ENCODE measurements at places on chromosomes 7 and 10. TPM values are rescaled to one million over a fixed set of nuclear protein-coding genes. Genes with fewer than 3 reads are reported as not detected.

DNA sequence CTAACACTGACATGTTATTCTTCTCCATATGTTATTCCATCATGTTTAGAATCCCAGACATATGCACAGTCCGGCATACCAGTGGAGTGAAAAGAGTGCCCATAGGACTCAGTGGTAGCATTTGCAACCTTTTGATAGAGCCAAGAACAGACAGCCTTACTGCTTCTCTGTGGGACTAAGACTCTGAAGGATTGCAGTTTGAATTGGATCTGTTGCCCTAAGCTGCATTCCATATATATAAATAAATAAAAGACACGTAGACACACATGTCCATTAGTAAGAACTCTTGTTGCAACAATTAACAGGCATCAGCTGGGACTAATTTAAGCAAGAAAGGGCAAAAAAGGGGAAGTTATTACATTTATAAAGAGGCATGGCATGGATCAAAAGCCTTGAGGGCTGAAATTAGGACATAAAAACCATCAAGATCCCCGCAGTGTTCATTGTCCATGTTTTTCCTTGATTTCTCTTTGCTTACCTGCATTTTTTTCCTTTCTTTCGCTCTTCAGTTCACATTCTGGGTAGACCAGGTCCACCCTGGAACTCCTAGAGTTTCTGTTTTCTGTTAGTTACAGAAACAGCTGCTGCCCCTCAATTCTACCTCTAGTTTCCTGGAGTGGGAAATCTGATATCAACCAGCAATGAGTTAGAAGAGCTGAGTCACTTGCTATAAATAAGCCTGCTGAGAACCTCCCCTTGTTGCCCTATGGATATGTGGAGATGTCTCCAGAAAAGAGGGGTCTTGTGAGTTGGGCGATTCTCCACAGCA is 132.4 kb downstream of the SORCS1 start:
- no peaks in the 10 kb centered on the region for H3K27me3 ChIP-seq
- H3K4me3 ChIP-seq, result no peak overlapping the region
- H3K36me3 ChIP-seq, result no peaks in the 10 kb centered on the region
- DNase-seq, result no peak
- no peaks in the 10 kb centered on the region for H3K4me1 ChIP-seq
- H3K27ac ChIP-seq, result no peak overlapping the region

Gene HMX3
- total RNA-seq, result not detected

DNA sequence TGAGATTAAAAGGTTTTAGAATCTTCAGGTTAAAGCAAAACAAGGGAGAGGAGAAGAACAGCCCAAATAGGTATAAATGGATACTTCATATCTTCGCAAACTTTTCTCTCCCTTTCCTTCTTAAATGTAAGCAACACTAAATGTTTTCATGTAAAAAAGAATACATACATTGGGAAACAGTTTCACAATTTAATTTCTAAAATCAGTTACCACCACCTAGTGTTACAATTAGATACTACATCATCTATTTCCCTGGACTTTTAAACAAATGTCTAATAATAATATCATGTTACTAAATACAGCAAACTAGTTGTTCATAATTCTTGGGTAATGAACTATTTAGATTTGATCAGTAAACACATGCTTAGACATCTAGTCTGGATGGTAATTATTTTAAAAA is 35.8 kb downstream of the MINDY3 start:
- H3K4me3 ChIP-seq, result no peak overlapping the region
- no peaks in the 10 kb centered on the region for H3K27me3 ChIP-seq
- no peak for DNase-seq

Gene FAS
- total RNA-seq, result 19.8 TPM

DNA sequence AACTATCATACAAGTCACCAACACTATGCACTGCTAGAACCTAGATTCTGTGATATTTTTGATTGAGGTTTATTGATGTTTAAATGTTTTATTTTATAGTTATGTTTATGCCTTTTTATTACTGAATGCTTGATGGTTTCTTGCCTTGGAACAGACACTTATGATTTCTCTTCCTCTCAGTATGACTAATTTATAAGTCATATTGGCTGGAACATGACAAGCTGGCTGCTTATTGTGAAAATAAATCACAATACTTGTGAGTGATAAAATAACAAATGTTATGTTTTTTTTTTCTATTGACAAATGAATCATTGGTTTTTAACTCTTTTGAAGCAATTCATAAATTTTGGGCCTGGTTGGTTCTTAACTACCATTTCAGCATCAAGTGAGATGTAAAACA is 142.0 kb upstream of the MALRD1 start:
- no peak overlapping the region for H3K4me3 ChIP-seq
- H3K36me3 ChIP-seq, result no peaks in the 10 kb centered on the region
- H3K27ac ChIP-seq, result no peak overlapping the region
- H3K27me3 ChIP-seq, result no peaks in the 10 kb centered on the region
- H3K4me1 ChIP-seq, result no peaks in the 10 kb centered on the region

DNA sequence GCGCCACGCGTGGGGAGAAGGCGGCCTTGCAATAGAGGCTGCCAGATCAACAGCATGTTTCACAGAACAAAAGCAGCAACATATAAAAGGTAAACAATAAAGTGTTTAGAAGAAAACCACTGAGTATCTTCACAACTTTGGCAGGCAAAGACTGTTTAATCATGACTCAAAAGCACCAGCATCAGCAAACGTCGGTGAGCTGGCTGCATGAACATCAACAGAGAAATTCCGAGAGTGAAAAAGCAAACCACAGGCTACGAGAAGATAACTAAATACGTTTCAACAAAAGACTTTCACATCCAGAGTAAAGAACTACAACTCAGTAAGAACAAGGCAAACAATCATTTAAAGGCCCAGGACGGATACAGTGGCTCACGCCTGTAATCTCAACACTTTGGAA is 172.0 kb downstream of the MAD1L1 start:
- H3K27ac ChIP-seq, result no peak overlapping the region
- H3K27me3 ChIP-seq, result no peaks in the 10 kb centered on the region
- no peak for DNase-seq

DNA sequence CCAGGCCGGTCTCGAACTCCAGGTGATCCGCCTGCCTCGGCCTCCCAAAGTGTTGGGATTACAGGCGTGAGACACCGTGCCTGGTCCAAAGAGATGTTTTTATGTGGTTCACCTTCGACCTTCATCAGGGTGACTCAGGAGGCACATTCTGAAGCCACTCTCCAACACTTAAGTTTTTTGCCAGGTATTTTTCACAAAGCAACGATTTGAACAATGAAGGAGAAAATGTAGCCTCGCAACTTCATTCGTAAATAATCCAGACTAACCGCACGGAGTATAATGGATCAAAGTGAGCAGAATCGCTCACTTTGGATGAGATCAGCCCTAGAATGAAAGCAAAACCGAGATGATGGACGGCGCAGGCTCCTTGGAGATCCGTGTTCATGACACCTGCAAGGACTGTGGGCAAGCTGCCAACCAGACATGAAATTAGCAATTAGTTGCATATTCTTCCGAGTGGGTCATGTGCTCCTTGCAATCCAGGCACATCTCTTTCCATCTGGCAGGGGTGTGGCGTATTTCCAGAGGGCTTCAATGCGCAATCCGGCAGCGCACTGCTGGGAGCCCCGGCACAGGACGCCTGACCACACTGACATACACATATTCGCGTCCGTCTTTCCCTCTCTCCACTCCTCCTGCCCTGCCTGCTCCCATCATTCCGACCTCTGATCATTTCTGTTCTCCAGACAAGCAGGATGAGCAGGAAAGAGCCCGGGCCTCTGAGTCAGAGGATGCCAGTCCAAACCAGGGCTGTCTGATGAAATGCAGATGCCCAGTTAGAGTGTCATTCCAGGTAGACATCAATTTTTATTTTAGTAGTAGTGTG is 148.4 kb downstream of the KLF6 start:
- no peaks in the 10 kb centered on the region for H3K27me3 ChIP-seq
- no peaks in the 10 kb centered on the region for H3K4me1 ChIP-seq
- no peak overlapping the region for H3K27ac ChIP-seq
- DNase-seq, result no peak
- no peak overlapping the region for H3K4me3 ChIP-seq
- H3K36me3 ChIP-seq, result no peaks in the 10 kb centered on the region

DNA sequence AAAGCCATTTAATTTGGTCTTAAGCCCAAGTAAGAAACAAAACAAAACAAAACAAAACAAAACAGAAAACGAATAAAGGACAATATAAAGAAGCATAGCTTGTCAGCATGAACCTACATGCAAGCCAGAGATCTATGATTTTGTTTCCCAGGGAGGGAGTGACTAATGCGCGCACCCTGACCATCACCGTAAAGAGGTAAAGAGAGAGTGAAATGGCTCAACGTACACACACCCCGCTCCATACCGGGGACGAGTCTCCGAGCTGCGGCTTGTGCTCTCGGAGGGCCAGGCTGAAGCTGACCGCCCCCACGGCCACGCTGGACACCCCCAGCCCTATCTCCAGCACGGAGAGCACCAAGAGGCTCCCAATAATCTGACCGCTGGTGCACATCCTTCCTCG is 1.1 kb downstream of the TMEM196 start:
- no peak overlapping the region for H3K4me3 ChIP-seq
- peaks cover 7% of the 10 kb centered on the region for H3K4me1 ChIP-seq
- H3K27ac ChIP-seq, result no peak overlapping the region
- no peak for DNase-seq
- H3K27me3 ChIP-seq, result no peaks in the 10 kb centered on the region

Gene UNCX
- total RNA-seq, result not detected

DNA sequence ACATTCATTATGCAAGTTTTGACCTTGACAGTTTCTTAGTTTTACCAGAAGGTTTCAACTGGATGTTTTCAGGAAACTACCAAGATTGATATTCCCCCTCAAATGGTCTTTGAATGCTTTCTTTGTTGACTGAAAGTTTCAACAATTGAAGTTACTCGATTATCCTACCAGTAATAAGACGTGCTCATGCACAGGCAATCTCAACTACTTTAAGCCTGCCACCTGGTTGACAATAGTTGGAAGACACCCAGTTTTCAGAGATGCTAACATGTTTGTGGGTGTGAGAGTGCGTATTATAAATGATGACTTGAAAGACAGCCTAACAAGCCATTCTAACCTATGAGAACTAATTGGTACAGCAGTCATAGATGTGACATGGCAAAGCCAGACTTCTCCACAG is 73.4 kb upstream of the ITPRID1 start:
- H3K36me3 ChIP-seq, result no peaks in the 10 kb centered on the region
- DNase-seq, result no peak
- H3K27me3 ChIP-seq, result no peaks in the 10 kb centered on the region
- no peak overlapping the region for H3K27ac ChIP-seq
- H3K4me1 ChIP-seq, result no peaks in the 10 kb centered on the region

DNA sequence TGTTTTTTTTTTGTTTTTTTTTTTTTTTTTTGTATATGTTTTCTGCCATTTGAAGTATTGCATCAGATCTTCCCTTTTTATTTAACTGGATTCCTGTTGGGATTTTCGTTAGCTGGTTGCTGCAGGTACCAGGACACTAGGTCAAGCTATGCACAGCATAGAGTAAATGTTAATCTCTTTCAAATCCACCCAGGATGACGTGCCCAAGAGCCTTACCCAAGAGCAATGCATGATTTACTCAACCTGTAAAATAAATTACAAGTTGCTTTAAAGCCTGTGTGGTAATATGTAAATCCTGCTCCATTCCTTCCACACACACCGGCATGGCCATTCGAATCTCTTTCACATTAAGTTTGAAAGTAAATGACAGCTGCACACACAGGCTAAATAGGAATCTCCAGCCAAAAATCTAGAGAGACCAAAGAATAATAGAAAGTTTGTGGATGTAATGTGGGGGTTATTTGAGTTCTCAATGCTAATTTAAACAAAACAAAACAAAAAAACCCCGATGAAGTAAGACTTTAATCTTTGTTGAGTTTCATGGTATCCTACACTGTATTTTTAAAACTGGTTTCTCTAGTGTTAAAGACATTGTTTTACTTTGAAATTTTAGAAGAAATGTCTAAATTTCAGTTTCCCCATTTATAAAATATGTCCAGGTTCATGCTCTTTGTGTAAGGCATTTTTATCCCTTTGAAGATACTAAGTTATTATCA is 167.9 kb downstream of the FRMD4A start:
- no peak for DNase-seq
- H3K4me1 ChIP-seq, result no peaks in the 10 kb centered on the region
- no peaks in the 10 kb centered on the region for H3K27me3 ChIP-seq
- no peaks in the 10 kb centered on the region for H3K36me3 ChIP-seq

- no peaks in the 10 kb centered on the region for H3K27me3 ChIP-seq
- DNase-seq, result no peak
- H3K27ac ChIP-seq, result no peak overlapping the region
- no peaks in the 10 kb centered on the region for H3K36me3 ChIP-seq
These were observed 32.9 kb downstream of the TACC2 start for GRCh38 chr10:122021828-122022227.

DNA sequence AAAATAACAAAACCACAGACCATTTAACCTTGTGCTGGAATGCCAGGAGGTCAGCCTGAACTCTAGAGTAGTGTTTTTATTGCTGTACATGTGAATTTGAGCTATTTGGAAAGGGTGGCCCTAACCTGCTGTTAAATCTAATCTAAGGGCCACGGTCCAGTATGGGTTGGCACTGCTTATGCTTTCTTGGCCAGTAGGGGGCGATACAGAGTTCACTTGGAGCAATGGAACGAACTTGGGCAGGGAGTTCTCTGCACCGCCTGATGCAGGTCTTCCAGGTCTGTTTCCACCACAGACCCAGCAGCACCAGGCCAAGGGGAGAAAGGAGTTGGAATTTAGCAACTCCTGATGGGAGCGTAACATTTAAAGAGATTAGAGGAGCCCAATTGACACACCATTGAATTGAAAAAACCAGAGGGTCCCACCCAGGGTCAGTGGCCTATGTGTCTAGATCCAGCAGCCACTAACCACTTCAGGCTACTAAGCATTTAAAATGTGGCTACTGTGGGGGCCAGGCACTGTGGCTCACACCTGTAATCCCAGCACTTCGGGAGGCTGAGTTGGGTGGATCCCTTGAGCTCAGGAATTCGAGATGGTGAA is 75.7 kb upstream of the EFCAB10 start:
- no peak overlapping the region for H3K4me3 ChIP-seq

- no peaks in the 10 kb centered on the region for H3K4me1 ChIP-seq
- H3K36me3 ChIP-seq, result peaks cover 5% of the 10 kb centered on the region
- H3K27me3 ChIP-seq, result no peaks in the 10 kb centered on the region
- H3K27ac ChIP-seq, result no peak overlapping the region
- no peak for DNase-seq
These were observed 177.2 kb upstream of the RHEB start for GRCh38 chr7:151696721-151697514.

Gene LIPF
- not detected for total RNA-seq

GRCh38 chr10:35890676-35891495 is 248.8 kb upstream of the FZD8 start:
- DNase-seq, result no peak
- no peaks in the 10 kb centered on the region for H3K27me3 ChIP-seq
- no peak overlapping the region for H3K27ac ChIP-seq
- no peaks in the 10 kb centered on the region for H3K36me3 ChIP-seq

- DNase-seq, result no peak
- H3K27me3 ChIP-seq, result no peaks in the 10 kb centered on the region
- H3K27ac ChIP-seq, result peak overlapping the region; percentile 100
- peak overlapping the region; percentile 74 for H3K4me3 ChIP-seq
- peaks cover 37% of the 10 kb centered on the region for H3K4me1 ChIP-seq
These were observed 2.7 kb downstream of the CCSER2 start for GRCh38 chr10:84331091-84331490.

All from naive thymus-derived CD4-positive, alpha-beta T cell (primary cell).